Forelimb muscle (tissue), 1 donor: ENCODE measurements at places on chromosomes 16 and 17. TPM values are rescaled to one million over a fixed set of nuclear protein-coding genes. Genes with fewer than 3 reads are reported as not detected.
A peak's percentile ranks its signal among the peaks of the same experiment; 100 is the strongest.

- DNase-seq, result no peak
These were observed 299.3 kb downstream of the SOX9 start for GRCh38 chr17:72419866-72420774.

GRCh38 chr17:1455291-1455796 is 688 bp downstream of the CRK start:
- peak; percentile 25 for DNase-seq

DNA sequence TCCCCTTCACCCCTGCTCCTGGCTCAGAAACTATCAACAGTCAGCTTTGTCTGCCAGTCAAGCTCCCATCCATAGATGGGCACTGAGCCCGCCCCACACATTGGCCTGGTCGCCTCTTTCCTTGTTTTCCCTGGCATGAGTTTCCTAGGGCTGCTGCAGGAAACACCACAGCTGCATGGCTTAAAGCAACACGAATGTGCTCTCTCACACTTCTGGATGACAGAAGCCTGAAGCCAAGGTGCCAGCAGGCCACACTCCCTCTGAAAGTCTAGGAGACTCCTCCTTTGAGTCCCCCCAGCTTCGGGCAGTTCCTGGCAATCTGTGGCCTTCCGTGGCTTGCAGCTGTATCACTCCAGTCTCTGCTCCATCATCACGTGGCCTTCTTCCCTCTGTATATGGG is 69.9 kb downstream of the TBC1D16 start:
- no peak for DNase-seq

DNA sequence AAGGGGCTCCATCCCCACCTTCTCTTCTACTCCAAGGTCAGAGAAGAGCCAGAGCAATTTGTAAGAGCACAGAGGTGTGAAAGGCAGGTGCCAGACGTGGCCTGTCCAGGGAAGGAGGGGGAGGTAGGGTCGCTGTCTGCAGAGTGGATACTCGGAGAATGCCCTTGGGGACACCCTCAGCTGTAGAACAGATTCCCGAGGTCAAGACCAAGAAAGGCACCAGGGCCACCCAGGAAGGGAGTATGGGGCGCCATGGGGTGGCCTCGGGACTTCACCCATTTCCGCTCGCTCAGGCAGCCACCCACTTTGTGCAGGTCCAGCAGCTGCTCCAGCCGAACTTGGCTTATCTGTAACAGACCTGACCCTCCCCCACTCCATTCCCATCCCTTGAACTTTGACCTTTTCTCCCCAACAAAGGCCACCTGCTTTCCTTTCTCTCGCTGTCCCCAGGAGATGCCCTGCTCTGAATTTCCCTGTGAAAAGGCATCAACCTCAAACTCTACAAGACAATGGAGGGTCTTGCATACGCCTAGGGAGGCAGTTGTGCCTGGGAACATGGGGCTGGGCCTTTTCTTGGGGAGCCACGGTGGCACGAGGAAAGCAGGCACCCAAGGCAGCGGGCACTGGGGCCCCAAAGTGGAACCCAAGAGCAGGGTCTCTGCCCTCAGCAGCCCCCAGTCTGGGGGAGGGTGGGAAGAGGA is 11.3 kb upstream of the AXIN2 start:
- DNase-seq, result no peak

DNA sequence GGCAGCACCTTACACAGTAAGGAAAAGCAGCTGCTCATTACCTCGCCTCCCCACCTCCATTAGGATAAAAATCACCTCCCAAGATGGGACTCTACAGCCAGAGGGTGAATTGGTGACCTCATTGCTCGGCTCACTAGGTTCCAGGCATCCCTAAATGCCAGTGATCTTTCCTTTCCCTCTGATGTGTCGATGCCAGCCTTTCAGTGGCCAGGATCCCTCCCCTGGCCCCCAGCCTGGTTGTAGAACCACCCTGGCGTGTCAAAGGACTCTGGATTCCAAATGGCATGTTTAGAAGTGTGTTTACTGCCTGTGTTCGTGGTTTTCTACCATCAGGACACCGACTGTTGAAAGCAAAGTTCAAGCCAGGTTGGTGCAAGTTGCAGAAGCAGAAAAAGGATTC is 72.1 kb upstream of the LYRM9 start:
- DNase-seq, result no peak

GRCh38 chr17:39126436-39126835 is 25.0 kb downstream of the PLXDC1 start:
- DNase-seq, result no peak

DNA sequence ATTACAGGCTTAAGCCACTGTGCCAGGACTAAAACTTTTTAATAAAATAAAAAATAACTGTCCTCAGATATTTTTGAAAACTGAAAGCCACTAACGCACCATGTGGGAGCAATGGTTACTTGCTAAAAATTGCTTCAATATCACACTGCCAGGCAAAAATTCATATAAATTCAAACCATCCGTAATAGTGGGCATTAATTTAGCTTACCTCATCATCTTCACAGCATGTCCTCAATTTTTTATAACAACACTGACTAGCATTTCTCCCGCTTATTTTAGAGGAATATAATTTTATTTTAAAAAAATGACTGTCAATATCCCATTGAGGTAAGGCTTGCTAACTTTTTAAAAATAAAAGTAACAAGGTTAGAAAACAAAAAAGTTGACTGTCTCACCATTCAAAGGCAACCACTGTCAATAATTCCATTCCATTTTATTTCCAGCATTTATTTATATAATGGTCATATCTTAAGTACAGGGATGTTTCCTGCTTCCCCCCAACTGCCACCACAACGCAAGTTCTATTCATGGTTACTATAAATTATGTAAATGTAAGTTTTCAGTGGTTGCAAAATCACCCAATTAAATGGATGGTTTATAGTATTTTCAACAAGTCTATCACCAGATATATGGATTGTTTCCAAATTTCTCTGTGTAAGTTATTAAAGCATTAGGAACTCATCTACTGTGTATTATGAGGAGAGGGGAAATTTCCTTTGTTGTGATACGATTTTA is 25.4 kb downstream of the GSPT1 start:
- no peak for DNase-seq

GRCh38 chr17:77640252-77640651 is 318.3 kb upstream of the TNRC6C start:
- no peak for DNase-seq

- DNase-seq, result no peak
These were observed 6.8 kb downstream of the PPP4C start for GRCh38 chr16:30082545-30083090.

GRCh38 chr16:74558873-74559272 is 48.0 kb downstream of the GLG1 start:
- DNase-seq, result no peak

- DNase-seq, result no peak
These were observed 8.2 kb upstream of the TBKBP1 start for GRCh38 chr17:47685556-47686275.

DNA sequence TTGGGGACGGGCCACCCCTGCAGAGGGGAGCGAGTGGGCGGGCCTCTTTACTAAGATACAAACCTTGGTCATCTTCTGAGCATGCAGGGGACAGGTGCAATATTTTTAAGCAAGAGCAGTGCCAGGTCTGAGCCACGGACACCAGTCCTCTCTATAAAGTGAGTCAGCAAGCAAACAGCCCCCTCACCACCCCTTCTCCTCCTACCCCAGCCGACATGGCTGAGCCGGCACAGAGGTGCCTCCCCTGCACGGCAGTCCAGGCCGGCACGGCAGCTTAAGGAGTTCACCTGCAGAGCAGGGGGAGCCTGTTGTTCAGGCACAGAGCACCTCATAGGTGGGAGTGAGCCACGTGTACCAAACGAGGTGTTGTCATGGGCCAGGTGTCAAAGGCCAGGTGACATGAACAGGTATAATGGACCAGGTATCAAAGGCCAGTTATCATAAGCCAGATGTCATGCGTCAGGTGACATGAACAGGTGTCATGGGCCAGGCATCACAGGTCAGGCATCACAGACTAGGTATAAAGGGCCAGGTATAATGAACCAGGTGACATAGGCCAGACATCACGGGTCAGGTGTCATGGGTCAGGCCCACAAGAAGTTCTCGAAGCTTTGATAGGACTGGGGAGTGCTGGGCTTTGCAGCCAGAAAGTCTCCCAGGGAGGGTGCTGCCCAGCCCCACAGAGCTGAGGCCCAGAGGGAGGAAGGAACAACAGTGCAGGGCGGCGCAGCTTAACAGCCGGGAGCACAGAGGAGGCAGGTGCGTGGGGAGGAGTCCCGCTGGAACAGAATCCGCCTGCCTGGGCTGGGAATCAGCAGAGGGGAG is 42.6 kb upstream of the ZNF469 start:
- no peak for DNase-seq

DNA sequence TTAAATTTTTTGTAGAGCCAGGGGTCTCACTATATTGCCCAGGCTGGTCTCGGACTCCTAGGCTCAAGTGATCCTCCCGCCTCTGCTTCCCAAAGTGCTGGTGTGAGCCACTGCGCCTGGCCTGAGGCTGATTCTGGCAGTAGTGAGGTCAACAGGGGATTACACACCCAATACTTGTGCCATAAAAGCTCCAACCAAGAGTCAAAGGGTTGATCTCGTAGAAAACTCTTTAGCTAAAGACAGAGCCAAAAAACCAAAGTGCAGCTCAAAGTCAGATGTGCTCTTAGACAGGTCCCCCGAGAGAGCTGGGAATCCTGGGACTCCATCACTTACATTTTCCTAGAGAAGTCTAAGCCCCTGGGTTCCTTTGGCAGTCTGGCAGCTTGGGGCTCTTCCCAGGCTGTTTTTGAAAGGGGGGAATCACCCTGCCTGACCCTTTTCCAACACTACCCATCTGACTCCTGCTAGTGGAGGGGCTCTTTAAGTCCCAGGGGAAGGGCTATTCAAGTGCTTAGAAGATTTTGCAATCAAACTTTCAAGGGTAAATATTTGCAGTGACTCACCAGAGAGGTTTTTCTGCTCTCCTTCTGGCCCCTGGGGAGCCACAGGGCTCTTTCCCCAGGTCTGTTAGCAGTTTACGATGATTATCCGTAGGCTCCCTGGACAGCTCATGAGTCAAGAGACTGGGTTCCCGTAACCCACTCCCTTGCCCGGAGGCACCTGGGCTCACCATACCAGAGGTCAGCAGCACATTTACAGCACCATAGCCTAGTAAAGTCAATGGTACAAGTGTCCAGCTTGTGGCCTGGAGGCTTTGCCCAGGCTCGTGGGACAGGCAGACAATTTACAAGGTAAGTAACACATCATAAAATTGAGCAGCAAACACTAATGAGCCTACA is 408.7 kb downstream of the SLC39A11 start:
- no peak for DNase-seq

GRCh38 chr17:28812748-28813377 is 29.7 kb downstream of the FAM222B start:
- DNase-seq, result no peak

DNA sequence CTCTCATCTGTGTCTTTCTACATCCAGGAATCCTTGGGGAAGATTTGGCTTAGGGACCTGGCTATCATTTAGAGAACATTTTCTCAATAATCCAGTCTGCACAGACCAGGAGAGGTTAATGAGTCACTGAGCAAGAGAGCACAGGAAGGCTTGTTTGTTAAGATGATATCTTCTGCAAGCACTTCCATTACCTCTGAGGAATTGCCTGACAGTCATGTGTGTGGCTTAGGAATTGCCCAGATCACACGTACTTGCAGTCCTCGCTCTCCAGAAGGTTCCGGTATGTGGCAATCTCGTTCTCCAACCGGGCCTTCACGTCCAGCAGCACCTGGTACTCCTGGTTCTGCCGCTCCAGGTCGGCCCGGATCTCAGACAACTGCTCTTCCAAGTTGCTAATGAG is 3.3 kb downstream of the KRT37 start:
- DNase-seq, result no peak

GRCh38 chr16:27426423-27427408 is 24.7 kb downstream of the IL21R start:
- no peak for DNase-seq

- DNase-seq, result no peak
These were observed 1.6 kb downstream of the PRSS36 start for GRCh38 chr16:31148281-31148728.

- no peak for DNase-seq
These were observed 23.3 kb downstream of the IQCK start for GRCh38 chr16:19741354-19741753.

DNA sequence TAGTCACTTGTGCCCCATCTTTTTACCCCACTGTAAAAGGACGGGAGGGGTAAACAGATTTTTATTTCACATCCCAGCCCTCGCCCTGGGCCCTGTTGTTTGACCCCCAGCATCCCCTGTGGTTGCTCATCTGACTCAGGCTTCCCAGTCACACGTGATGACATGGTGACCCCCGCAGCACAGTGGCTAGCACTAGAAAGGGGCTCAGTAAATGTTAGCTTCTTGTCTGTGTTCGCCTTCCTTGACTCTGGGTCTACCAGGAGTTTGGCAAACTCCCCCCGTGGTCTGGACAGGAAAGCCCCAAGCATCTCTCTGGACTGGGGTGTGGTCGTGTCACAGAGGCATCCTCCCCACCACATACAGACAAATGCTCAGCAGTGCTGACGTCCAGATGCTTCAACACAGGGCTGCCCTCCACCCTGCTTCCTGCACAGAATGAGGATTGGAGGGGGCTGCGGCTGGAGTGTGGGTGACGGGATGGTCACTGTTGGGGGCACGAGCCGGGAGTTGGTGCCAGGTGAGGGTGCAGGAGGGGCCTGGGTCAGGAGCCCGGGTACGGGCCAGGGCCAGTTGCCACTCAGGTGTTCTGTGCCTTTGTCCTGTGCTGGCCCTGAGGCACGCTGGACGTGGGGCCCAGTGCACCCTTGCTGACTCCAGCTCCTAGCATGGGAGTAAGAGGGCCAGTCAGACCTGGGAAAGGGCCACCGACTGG is 69.1 kb downstream of the METRNL start:
- no peak for DNase-seq

DNA sequence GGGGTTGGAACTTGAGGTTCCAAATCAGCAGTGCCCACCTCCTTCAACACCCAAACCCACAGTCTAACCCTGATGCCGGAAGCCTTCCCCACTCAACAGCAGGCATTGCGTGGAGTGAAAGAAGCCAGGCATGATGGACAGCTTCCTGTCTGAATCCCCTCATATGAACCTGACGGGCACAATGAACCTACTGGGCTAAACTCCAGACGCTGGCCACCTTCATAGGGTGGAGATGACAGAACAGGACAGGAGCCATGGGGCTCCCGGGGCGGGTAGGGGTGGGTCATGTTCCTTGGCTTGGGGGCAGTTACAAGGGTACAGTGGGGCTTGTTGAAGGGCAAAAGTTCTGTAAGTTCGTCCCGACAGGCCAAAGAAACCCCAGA is 460 bp upstream of the HSBP1 start:
- no peak for DNase-seq

GRCh38 chr17:47267354-47267828 is 13.8 kb downstream of the ITGB3 start:
- no peak for DNase-seq

DNA sequence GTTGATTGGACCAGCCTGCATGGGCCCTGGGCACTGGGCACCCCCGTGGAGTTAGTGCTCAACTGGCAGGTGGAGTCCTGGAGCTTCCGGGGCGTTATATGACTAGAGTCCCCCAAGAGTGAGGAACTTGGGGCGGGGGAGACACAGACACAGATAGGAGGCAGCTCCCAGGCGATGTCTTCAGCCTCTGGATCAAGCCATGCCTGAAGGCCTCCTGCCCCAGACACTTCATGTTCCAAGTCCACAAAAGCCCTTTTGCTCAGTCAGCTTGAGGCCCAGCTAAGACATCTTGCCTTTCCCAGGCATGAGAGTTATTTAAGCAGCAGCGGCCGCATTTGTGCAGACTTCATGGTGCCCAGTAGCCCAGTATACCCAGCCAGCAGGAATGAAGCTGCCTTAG is 136.6 kb upstream of the CIBAR2 start:
- no peak for DNase-seq

Gene CYGB
- polyA plus RNA-seq, result 16.4 TPM

Gene TBC1D3B
- polyA plus RNA-seq, result 14.6 TPM

Gene SLC9A5
- polyA plus RNA-seq, result 1.2 TPM

Gene ICAM2
- polyA plus RNA-seq, result 25.4 TPM
